NCI-H446 (cell line): ENCODE measurements at places on chromosomes 7 and 10.

DNA sequence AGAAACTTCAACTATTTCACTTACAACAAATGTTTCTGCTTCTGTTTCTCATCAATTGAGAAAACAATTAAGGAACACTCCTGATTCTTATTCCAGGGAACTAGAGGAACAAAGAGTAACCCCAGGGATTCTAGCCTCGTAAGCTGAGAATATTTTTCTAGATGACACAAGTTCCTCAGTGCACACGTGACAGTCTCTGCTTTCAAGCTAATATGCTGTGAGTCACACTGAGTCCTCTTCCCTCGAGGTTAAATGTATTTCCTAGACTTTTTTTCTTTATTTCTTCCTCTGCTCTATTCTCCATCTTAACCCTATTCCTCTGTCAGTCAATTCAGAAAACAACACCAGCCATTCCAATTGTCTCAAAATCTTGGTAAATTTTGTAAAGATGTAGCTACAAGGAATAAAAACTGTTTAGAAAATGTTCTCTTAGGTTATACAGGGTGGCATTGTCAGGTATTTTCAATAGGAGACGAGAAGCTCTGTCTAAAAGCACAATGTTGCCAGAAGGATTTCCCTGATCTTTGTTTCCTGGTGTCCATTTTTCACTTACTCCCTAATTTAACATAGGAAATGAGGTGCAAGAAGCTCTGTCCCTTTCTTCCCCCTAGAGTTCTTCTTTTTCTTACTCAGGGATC lies 5.8 kb upstream of the C1GALT1 start:
- no peak for DNase-seq

DNA sequence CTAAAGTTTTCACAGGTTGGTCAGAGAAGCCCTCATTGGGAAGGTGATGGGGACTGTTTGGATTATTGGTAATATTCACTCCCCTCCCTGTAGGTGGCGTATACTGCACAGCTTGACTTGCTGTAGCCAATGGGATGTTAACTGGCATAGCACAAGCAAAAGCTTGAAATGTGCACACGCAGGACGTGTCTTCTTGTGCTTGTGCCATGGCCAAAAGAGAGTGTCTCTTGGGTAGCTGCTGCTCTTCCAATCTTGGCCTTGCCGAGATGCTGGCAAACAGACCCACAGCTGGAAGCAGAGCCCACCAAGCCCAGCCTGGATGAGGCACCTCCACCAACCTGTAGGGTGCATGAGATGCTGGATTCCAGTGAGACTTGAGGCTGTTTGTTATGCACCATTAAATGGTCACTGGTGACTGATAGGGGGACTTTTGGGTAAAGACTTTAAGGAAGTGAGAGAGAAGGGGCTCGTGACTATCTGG lies 266.0 kb downstream of the GRID1 start:
- peak; percentile 35 for DNase-seq

DNA sequence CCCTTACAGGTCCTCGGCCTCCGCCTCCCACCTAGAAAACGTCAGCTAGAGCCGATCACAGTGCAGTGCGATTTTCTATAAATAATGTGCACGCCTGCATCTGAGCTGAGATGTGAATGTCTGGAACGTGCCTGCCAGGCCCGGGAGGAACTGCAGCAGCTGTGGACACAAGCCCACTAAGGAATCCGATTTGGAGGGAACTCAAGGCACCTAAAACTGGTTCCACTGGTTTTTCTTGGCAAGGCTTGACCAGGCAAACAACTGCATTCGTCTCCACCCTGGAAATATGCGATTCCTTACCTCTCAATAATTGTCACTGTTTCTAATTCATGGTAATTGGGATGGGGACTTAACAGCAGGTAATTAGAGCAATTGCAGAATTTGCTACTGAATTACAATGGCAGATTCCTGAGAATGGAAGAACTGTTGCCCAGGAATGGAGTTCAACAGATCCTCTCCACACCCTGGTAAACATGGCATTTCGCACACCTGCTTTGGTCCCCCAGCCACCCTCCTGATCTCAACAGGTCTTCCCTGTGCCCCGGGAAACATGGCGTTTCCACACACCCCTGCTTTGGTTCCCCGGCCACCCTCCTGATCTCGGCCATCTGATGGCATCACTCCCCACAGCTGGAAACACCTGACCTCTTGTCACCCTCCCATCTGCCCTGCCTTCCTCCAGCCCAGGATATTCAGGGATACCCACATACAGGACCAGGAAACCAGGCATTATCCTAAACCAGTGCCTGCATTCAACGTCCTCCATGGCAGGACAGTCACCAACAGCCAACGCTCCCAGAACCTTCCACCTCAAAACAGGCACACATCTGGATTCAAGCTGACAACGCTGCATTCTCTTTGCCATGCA lies 76.0 kb downstream of the DIP2C start:
- no peak for DNase-seq

DNA sequence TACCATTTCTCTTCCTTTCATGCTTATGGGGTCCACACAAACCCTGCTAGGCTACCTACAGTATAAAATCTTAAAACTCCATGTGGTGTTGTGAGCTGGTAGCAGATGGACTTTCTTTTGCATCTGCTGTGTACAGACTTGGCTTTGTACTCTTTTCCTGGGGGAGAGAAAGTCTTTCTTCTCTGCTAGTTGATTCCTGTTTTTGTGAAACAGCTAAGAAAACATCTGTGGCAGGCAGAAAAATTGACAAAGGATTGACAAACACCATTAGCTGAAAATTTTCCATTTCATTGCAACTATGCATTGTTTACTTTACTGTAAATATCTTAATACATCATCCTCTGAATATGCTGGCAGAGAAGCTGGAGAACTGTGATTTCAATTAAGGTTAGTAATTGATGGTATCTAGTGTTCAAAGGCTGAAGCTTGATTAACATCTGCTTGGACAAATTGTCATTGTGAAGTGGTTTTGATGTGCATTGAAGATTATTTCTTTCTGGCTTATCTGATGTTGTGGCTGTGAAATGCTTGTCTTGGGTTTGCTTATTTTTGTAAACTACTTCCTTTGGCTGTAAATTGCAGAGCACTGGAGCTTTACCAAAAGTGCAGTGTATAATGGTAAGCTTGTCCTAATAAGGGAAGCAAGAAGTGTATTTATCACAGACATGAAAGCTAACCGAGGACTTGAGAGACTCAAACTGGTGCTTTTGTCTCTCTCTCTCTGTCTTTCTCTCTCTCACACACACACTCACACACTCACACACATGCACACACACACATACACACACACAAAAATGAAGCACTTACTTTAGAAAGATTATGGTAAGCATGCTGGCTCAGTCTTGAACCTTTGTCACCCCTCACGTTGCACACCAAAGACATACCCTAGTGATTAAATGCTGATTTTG lies at the start of gene FOXP2:
FOXP2 (plus strand) TSS at position 660 of the 908 bp plus-strand sequence. CDS start 11,697 bp downstream, outside the sequence.
- DNase-seq: peak; percentile 82

GRCh38 chr10:1635340-1635739 lies 102.0 kb downstream of the ADARB2 start:
- no peak for DNase-seq

- no peak for DNase-seq
Measured at GRCh38 chr10:95694665-95695064, 938 bp upstream of the TCTN3 start.

GRCh38 chr7:85748861-85749260 lies 562.0 kb upstream of the SEMA3D start:
- no peak for DNase-seq

DNA sequence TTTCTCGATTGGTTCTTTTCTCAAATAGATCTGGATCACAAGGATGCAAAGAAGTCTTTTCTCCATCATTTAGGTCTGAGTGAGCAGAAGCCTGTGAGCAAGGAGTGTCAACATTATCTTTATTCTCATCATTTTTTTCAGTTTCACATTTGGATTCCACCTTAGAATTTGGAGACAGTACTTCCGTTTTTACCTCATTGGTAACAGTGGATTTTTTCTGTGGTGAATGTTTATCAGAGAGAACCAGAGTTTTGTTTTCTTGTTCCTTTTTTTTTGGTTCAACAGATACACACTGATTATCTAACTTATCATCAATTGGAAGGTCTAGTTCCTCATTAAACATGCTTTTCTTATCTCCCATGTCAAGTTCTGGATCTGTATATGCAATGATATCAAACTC lies 151.3 kb downstream of the GALNT11 start:
- DNase-seq: no peak

DNA sequence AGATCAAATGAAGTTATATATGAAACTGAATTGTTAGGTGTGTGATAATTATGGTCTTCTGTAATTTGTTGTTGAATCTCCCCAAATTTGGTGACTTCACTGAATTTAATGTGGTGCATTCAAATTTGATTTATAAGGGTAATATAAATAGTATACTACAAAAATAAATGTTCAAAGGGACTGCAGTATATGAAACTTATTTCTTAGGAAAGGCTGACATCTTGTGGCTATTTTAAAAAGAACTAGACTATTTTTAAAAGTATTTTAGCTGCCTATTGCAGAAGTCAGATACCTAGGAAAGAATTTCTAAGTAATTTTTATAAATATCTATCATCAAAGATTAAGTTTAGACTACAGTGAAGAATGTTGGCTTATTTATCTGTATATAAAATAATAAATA lies 36.6 kb downstream of the ATRNL1 start:
- peak; percentile 9 for DNase-seq

DNA sequence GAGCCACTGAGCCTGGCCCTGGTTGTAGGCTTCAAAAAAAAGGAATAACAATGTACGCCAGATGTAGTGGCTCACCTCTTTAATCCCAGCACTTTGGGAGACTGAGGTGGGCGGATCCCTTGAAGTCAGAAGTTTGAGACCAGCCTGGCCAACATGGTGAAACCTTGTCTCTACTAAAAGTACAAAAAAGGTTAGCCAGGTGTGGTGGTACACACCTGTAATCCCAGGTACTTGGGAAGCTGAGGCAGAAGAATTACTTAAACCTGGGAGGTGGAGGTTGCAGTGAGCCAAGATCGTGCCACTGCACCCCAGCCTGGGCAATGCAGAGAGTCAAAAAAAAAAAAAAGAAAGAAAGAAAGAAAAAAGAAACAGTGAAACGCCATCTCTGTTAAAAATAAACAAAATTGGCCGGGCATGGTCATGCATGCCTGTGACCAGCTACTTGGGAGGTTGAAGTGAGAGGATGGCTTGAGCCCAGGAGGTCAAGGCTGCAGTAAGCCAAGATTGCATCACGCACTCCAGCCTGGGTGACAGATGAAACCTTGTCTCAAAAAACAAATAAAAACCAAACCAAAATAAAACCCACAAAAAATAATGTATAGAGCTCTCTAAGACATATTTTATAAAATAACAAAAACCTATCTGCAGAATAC lies 4.7 kb upstream of the KLHDC10 start:
- no peak for DNase-seq

- DNase-seq: no peak
Measured at GRCh38 chr7:68604541-68604940, 993.7 kb upstream of the AUTS2 start.

DNA sequence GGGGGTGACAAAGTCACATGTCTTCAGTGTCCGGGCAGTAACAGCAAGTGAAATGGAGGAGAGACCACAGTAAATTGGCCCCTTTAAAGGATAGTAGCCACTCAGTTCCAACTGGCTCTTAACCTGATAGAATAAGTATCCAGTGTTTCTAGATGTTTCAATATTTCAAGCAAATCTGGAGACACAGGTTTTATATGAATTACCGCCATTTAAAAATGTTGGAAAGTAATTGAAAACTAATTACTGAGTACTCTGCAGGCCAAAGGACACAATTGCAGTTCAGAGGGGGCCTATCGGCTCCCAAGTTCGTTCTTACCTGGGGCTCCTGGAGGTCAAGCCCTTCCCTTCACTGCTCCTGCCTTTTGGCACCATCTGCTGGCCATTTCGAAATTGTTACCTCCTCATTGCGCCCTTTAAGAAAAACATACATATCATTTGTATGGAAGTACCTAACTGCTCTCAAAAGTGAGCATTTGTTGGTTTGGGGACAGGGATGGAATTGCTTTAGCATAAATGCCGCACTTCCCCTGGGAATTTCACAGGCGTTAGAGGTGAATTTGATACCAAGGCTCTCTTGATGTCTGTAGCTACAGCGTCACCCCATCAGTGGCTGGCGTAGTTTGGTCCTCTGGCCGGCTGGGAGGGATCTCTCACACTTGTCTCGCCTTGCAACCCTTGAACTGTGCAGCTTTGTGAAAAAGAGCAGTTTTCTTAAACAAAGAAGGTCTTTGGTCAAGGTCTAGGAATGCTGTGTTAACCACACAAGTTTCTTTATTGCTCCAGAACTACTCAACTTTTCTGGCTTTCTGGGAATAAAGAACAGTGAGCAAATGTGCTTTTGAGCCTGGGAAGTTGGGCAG lies 220.0 kb downstream of the ARHGAP21 start:
- DNase-seq: no peak

GRCh38 chr10:118307220-118307619 lies 34.9 kb downstream of the FAM204A start:
- no peak for DNase-seq

DNA sequence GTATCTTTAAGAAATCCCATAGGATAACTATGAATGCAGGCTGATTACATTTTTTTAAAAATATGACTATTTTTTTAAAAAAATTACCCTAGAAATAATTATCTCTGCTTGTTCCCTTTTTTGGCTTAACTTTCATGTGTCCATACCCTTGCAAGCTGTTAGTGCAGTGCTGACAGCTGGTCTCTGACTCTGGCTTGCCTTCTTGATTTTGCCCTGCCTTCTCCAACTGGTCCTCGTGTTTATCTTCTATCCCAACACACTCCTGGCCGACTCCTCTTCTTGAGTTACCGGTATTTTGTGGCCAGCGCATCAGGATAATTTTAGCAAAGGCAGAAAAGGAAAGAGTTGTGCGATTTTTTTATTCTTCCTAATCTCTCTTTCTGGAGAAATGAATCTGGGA lies 111.7 kb upstream of the STARD3NL start:
- DNase-seq: peak; percentile 73

DNA sequence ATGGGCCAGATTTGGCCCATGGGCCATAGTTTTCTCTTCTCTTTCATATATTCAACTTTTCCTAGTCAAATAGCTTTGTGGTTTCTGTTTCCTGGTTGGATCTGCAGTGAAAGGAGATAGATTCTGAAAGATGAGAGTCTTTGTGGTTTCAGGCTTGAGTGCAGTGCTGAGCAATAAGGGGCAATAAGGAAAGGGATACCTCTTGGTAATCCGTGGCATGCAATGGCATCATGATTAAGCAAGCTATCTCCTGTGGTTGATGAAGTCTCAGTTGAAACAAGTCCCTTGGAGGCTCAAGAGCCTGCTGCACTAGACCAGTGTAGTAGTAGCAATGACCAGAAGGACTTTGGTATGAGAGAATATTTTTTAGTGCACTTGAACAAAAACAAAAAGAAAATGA lies 187.7 kb upstream of the CNTNAP2 start:
- DNase-seq: no peak

DNA sequence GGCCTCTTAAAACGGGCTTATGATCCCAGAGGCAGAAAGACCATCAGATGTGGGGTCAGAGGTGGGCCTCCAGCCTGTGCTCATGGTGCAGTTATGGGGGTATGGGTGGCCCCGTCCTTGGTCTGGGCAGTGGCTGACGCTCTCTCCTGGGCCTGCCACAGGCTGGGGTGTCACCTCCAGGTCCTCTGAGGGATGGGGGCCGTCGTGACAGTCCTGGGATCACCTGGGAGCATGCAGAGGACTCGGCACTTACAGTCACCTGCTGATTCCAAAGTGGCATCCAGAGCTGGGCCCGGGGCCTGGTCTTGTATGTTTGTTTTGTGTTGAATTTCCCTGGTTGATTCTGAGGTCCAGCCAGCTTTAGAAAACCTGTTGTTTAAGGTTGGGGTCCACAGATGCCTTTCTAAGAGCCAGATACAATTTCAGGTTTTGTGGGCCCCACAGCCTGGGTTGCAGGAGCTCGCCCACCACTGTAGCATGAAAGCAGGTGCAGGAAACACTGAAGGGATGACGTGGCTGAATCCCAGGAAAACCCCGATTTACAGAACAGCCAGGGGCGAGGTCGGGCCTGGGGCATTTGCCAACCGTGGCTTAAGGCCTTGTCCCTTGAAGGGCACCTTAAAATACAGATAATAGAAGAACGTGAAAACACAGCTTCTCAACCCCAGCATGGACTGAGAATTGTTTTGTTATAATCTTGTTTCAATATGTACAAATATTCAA lies 170.7 kb upstream of the PPP2R2D start:
- no peak for DNase-seq
